Motor neuron (in vitro differentiated cells): ENCODE measurements at places on chromosomes 12 and 14. TPM values are rescaled to one million over a fixed set of nuclear protein-coding genes. Genes with fewer than 3 reads are reported as not detected.

The FSCB gene
- total RNA-seq: 0.05 and 0.13 TPM in 2 replicates

The CCNT1 gene
- total RNA-seq: 54.9 and 58.5 TPM in 2 replicates

The GPR137C gene
- total RNA-seq: 19.7 and 20.4 TPM in 2 replicates

The CLEC2A gene
- total RNA-seq: 0.85 and 1.1 TPM in 2 replicates

The OR4K17 gene
- 0.10 TPM in 1 of 2 replicates, not detected in the other for total RNA-seq
